ENCODE measurements at places on chromosomes 13 and 19. TPM values are rescaled to one million over a fixed set of nuclear protein-coding genes. Genes with fewer than 3 reads are reported as not detected.

OR10H1 gene
- total RNA-seq = not detected

RNF113B gene
- not detected for total RNA-seq

KCNJ14 gene
- total RNA-seq = 1.0 TPM

USHBP1 gene
- total RNA-seq = not detected

EFNA2 gene
- total RNA-seq = 1.2 TPM

KIR3DL2 gene
- total RNA-seq = not detected
